ENCODE measurements at places on chromosomes 11 and 22.

DNA sequence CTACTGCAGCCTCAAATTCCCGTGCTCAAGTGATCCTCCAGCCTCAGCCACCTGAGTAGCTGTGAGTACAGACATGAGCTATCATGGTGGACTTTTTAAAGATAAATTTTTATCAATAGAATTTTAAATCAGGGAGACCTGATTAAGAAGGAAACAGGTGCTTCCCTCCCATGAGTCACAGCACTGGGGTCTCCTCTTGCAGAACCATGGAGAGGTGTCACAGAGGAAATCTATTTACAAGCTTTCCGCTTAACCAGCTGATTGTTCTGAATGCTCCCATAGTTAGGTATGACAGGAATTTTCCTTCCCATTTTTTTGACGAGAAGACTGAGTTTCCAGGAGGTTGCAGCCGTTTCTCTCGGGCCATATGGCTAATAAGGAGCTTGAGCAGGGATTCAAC, 516.1 kb downstream of the MIAT start:
- no peak for DNase-seq

DNA sequence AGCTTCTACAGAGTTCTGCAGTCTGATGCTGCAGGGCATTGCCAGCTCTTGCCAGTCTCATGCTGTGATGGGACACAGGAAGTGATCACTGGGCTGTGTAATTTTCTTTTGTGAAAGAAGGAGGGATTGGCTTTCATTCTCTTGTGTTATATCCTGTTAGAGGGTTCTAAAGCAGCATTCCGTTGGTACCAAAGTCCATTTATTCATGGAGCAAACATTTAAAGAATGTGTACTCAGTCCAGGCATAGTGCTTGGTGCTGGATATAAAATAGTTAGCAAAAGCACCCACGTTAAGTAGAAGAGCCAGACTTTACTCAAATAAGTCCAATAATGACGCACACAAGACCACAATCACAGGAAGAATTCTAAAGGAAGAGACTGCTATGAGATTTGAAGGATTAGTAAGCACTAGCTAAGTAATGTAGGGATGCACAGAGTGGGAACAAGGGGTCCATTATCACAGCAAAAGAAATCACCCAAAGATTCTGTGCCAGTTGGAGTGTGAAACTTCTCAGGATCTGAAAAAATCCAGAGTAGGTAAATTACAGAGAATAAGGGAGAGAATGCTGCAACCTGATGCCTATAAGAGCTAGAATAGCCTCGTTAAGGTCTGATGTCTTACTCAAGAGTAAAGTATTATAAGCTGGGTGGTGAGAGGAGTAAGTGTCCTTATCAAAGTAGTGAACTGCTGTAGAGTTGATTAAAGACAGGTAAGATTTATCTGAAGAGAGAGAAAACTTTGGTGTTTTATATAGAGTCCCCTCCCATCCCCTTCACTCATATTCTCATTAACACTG, 728.3 kb downstream of the METTL15 start:
- DNase-seq: no peak

DNA sequence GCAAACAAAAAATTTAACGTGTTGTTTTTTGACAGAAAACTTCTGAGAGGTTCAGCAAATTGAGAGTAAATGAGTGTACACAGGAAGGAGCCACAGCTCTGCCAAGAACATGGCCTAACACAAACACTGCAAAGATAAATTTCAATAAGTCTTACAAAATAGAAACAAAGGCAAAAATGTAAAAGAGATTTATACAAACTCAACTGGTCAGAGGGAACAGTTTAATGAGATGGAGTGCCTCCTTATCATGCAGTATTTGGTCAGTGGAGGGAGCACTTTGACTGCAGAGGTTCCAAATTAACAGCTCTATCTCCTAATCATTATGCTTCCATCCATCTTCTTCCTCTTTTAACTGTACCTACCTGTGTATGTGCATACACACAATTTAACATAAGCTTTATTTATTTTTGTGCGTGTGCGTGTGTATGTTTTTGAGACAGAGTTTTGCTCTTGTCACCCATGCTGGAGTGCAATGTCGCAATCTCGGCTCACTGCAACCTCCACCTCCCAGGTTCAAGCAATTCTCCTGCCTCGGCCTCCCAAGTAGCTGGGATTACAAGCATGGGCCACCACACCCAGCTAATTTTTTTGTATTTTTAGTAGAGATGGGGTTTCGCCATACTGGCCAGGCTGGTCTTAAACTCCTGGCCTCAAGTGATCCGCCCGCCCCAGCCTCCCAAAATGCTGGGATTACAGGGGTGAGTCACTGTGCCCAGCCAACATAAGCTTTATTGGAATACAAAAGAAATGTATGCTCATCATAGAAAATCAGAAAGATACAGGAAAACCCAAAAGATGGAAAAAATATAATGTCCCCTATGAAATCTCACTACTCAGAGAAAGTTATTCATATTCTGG, 111.9 kb downstream of the MRTFA start:
- DNase-seq: no peak

DNA sequence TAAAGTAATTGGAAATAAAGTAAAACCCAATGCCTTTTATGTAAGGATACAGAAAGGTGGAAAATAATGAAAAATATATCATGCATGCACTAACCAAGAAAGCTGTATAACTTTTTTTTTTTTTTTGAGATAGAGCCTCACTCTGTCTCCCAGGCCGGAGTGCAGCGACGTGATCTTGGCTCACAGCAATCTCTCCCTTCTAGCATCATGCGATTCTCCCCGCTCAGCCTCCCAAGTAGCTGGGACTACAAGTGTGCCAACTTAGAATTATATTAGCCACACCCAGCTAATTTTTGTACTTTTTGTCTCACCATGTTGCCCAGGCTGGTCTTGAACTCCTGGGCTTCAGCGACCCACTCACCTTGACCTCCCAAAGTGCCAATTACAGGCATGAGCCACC, 4.5 kb downstream of the GGT5 start:
- no peak for DNase-seq

DNA sequence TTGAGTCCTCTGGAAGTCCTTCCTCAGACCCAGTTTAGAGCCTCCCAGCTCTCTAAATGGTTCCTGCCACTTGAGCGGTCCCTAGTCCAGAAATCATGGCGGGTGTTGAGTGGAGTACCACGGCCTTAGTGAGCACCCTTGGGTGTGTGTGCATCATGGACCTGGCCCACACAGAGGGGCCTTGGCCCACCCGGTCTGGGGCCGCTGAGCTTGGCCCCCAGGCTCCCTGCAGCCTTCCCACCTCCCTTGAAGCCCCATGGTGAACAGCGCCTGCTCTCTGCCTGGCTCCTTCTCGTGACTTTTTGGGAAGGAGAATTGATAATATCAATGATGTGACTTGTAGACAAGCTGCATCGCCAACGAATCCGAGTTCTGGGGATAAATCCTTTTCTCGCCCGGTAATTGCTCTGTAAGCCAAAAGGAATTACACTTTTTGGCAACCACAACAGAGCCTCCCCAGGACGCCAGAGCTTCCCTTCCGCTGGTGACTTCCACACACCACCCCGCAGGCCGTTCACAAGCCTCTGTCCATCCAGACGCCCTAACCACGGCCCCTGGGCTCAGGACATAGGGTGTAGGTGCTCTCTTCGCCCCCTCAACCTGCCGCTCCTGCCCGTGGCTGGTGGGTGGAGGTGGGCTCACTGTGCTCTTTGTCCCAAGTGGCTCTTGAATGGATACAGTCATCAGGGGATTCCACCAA, 93.8 kb downstream of the NECTIN1 start:
- DNase-seq: no peak

- no peak for DNase-seq
Observed at GRCh38 chr11:6124245-6124644, 16.8 kb downstream of the OR56B4 start.

- DNase-seq: peak; percentile 12
Observed at GRCh38 chr11:118061586-118062125, 15.2 kb upstream of the TMPRSS4 start.

GRCh38 chr22:29039148-29039547, 22.5 kb downstream of the C22orf31 start:
- no peak for DNase-seq

DNA sequence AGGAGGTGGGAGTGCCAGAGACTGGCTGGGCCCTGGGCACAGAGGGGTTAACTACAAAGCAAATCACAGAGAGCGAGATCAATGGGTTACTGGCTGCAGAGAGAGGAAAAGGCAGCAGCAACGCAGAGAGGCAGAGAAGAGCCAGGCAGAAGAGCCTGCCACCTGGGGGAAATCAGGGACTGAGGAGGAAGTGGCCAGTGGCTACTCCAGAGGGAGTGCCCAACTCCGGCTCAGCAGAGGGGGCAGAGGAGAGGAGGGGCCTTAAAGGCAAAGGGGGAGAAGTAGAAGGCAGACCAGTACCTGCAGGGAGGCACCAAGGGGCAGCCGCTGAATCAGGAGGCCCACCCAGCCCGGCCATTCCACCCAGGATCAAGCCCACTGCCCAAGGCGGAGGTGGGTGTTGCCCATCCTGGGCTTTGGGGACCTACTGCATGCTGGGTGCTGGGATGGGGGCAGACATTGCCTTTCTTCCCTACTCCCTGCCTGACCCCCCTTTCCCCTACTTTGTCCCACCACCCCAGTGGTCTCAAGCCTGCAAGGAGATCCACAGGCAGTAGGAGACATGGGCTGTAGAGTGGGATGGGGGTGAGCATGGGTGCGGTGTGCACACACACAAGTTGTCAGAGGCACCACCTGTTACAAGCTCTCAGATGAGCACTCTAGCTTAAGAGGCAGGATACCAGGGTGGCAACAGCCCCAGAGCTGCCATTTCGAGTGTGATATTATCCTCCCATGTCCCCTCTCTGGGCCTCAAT, 926 bp upstream of the GALR3 start:
- no peak for DNase-seq

DNA sequence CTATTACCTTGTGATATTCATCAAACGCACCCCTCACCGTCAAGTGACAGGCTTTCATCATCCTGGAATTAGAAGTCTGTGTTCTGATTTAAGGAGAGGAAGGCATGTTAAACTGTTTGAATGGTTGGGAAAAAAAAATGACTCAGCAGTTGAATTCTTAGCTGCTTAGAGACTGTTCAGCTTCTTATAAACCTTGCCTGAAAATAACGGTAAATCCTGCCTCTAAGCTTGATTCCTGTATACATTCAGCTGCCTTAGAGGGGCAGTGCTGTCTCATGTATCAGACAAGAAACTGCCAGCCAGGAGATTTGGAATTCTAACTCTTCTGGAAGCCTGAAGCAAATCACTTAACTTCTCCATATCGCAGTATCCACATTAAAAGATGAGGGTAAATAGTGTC, 437.4 kb downstream of the JRKL start:
- DNase-seq: no peak

DNA sequence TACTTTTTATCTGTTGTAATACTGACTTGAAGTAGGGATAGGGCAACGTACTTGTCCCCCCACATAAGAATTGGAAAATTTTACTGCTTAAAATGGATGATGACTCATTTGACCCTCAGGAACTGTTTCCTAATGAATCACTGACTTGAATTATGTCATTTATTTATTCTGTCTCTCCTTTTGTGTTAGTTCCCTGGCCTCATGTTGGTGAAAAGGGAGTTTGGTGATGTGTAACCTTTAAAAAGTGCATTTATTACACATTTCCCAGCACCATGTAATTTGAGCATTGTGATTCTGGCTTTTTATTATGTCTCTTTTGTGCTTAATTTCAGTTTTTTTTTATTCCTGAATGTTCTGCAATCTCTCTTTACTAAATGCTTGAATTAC, 20.3 kb upstream of the PGM2L1 start:
- no peak for DNase-seq

- DNase-seq: no peak
Observed at GRCh38 chr11:116262370-116262769, 510.4 kb downstream of the BUD13 start.

DNA sequence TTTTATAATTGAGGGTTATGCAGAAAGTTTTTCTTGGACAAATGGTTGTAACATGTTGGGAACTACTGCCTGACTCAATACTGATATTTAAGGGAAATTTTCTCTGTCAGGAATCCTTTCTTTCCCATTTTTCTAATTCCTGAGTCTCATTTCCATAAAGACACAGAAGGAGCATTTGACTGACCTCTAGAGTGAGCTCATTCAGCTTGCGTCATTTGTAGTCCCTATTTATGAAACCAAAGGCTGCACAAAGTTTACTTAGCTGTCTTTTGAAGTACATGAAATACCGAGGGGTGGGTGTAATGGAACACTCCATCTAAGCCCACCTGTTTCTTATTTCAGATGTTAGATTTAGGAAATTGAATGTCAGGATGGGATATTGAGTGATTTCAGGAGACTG, 359.5 kb upstream of the C11orf87 start:
- no peak for DNase-seq

DNA sequence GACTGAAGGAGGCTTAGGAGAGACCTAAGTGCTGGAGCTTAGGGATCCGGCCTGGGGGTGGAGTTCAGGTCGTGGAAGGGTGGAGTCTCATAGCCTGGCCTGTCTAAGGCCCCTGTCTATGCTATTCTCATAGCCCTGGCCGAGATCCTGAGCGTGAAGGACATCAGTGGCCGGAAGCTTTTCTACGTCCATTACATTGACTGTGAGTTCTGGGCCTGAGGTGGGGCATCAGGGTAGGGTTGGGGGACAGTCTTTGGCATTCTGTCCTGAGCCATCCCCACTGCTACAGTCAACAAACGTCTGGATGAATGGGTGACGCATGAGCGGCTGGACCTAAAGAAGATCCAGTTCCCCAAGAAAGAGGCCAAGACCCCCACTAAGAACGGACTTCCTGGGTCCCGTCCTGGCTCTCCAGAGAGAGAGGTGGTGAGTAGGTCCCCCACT, 603 bp downstream of the KAT5 start:
- no peak for DNase-seq

- DNase-seq: no peak
Observed at GRCh38 chr11:1485504-1485885, 1.1 kb downstream of the MOB2 start.

DNA sequence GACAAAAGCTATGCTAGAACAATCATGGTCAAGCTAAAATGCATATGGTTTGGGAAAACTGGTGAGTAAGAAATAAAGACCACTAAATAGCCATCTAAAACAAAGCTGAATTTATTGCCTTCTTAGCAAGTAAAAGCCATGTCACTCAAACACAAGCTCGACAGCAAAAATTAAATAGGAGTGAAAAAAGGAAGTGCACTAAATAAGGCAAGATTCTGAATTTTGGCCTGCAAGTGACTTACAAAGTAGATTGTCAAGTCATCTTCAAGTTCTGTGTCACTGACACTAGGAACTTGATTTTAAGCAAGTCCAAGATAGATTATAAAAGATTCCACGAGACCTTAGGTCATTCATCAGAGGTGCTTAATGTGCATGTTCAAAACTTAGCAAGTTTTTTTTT, 27.4 kb downstream of the TUG1 start:
- no peak for DNase-seq

DNA sequence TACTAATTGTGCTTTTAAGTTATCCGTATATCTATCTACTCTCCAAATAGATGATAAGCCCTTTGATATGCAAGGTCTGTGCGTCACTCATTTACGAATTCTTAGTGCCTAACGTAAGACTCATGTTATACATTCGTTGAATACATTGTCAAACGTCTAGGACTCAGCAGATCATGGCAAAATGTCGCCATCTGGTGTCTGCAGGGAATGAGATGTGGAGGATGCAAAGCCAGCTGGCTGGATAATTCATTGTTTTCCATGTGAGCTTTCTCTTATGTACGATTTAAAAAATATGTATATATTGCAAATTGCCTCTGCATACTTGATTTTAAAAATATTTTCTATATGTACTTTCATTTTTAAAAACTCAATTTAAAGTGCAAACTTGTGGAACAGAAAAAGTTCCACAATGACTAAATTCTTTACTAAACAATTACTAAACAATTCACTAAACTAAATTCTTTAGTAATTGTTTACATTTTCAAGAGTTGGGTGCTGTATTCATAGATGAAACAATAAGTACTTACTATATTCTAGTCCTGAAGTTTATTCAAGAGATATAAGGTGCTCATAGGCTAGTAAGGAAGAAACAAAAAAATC, 33.8 kb downstream of the ZNF202 start:
- DNase-seq: peak; percentile 73

- DNase-seq: no peak
Observed at GRCh38 chr22:47299211-47299862, 536.9 kb downstream of the TBC1D22A start.
